ENCODE measurements at places on chromosomes 1 and 21. TPM values are rescaled to one million over a fixed set of nuclear protein-coding genes. Genes with fewer than 3 reads are reported as not detected.

DNA sequence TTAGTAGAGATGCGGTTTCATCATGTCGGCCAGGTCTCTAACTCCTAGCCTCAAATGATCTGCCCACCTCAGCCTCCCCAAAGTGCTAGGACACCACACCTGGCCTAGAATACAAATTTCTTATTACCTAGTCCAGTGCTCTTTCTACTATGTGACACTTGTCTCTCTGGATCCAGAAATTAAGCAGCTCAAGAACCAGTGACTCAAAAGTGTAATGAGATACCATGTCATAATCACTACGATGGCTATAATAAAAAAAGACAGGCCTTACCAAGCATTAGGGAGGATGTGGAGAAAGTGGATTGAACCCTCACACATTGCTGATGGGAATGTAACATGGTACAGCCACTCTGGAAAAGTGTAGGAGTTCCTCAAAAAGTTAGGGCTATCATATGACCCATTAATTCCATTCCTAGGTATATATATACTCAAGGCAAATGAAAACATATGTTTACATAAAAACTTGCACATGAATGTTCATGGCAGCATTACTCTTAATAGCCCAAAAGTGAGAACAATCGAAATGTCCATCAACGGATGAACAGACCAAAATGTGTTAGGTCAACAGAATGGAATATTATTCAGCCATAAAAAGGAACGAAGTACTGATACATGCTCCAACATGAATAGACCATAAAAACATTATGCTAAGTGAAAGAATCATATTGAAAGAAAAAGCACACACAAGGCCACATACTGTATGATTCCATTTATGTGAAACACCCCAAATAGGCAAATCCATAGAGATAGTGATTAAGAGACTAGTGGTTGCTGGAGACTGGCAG lies 8.3 kb downstream of the TEX38 start:
- no peaks in the 10 kb centered on the region for H3K4me1 ChIP-seq
- DNase-seq, result no peak
- peaks cover 51% of the 10 kb centered on the region for H3K36me3 ChIP-seq
- no peak overlapping the region for H3K27ac ChIP-seq
- no peak overlapping the region for H3K4me3 ChIP-seq

GRCh38 chr1:58924016-58924565 lies 140.2 kb upstream of the JUN start:
- H3K4me3 ChIP-seq, result no peak overlapping the region
- peaks cover 11% of the 10 kb centered on the region for H3K4me1 ChIP-seq

- DNase-seq, result no peak
- H3K27ac ChIP-seq, result no peak overlapping the region
- H3K27me3 ChIP-seq, result no peaks in the 10 kb centered on the region
- H3K4me1 ChIP-seq, result peaks cover 3% of the 10 kb centered on the region
- no peak overlapping the region for H3K4me3 ChIP-seq
Measured at GRCh38 chr1:199096591-199096990, 457.8 kb downstream of the PTPRC start.

DNA sequence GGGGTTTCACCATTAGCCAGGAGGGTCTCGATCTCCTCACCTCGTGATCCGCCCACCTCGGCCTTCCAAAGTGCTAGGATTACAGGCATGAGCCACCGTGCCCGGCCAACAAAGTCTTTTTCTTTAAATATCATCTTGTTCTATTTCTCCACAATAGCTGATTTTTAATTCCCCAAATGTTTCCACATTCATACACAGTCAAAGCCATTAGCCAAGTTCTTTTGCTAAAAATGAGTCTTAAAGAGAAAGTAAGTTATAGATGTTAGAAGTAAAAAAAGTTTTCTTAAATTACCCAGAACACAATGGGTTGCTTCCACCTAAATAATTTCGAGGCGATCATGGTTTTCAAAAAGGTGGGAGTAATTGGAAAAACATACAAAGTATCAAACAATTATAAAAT lies 30.6 kb downstream of the C2CD2 start:
- peak overlapping the region; percentile 93 for H3K27ac ChIP-seq
- no peak for DNase-seq
- H3K4me1 ChIP-seq, result peaks cover 41% of the 10 kb centered on the region
- H3K36me3 ChIP-seq, result peaks cover 3% of the 10 kb centered on the region

DNA sequence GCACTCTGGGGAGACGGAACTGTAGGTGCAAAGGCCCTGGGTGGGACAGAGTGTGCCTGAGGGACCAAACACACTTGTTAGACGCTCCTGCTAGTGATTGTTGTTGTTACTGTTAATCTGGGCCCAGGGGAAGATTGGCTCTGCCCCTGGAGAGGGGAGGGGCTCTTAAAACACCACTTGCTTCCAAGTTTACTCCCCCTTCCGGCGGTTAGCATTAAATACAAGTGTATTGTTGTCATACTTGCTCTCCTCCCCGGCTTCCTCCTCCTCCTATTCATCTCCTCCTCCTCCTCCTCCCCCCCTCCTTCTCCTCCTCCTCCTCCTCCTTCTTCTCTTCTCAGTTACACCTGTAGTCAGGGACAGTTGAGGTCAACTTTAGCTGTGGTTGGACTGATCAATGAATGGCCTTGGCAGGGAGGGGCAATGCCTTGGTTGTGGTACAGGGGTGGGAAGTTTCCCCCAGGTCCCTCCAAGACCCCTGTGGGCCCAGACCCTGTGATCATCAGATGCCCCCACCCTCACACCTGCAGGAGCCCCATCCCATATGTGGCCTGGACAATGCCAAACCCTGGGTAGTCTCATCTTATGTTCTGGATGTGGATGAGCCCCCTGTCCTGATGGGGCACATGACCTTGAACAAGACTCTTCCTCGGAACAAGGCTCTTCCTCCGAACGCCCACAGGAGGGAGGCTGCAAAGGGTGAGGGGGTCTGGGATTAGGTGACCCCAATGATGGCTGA lies 217.3 kb downstream of the PTPRU start:
- DNase-seq, result no peak
- H3K36me3 ChIP-seq, result no peaks in the 10 kb centered on the region

DNA sequence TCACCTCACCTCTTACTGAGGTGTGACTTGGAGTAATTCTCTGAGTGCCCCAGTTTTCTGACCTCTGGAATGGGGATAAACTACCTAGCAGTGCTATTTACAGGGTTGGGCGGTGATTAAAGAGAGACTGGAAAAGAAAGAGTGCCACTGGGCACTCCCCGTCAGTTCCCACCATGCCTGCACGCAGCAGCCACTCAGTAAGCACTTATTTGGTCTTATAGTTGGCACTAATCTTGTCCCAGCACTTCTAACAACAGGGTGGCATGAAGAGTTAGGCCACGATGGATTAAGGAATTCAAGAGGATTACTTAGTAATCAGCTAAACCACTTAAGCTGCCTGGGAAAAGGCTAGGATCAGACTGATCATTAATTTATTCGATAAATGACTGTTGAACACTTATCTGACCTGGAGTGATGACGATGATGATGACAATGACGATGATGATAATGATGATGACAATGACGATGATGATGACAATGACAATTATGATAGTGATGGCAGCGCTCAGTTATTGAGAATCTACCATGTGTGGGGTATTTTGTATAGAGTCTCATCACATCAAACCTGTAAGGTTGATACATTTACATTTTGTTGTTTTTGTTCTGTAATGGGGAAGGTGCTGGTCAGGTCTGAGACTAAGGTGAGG lies 5.4 kb downstream of the CITED4 start:
- no peak for DNase-seq
- no peak overlapping the region for H3K27ac ChIP-seq
- no peaks in the 10 kb centered on the region for H3K36me3 ChIP-seq
- H3K4me3 ChIP-seq, result no peak overlapping the region
- H3K27me3 ChIP-seq, result no peaks in the 10 kb centered on the region

GRCh38 chr1:183368213-183369108 lies 49.7 kb downstream of the NMNAT2 start:
- H3K27me3 ChIP-seq, result peaks cover 43% of the 10 kb centered on the region
- DNase-seq, result no peak
- H3K4me1 ChIP-seq, result peaks cover 6% of the 10 kb centered on the region
- H3K4me3 ChIP-seq, result no peak overlapping the region

DNA sequence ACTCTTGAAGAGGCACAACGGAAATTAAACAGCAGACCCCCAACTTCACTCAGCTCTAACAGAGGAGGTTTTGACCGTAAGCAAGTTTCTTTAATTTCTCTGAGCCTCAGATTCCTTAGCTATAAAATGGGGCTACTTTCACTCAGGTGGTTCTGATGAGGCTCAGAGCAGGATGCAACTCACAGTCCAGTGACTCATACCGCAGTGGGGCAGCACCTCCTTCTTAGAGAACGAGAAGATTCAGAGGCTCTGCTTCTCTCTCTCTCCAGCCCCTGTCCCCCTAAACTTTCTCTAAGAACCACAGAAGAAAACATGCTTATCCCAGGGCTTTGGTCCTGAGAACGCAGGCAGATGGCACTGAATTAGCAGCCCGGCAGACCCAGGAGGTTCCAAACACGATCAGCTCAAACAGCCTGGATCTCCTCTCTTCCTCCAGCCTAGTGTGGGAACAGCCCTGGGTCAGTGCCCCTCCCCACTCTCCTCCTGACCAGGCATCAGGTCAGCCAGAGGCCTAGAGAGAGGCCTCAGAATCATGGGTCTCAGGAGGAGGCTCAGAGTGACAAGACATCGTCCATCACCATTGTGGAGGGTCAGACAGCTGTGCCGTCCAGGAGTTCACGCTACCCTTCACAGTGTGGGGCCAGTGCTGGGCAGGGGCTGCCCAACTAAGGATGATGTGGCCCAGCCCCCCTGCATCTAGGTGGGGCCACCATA lies 433.0 kb downstream of the PTPRU start:
- H3K4me3 ChIP-seq, result no peak overlapping the region
- peaks cover 31% of the 10 kb centered on the region for H3K27me3 ChIP-seq
- no peaks in the 10 kb centered on the region for H3K4me1 ChIP-seq
- no peaks in the 10 kb centered on the region for H3K36me3 ChIP-seq
- H3K27ac ChIP-seq, result no peak overlapping the region
- peak; percentile 54 for DNase-seq

DNA sequence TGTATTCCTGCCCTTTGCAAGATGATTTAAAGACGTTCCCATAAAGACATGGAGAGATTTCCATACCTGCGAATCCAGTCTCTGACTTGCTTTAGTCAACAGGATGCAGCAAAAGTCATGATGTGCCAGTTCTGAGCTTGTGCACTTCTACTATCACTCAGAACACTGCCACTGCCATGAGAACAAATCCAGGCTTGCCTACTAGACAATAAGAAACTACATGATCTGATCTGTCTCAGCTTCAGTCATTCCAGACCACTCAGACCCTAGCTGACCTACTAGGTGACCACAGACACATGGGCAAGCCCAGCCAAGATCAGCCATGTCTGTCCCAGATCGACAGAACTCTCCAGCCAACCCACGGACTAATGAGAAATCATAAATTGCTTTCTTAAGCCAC lies 219.2 kb downstream of the RRAGC start:
- DNase-seq, result no peak
- peaks cover 35% of the 10 kb centered on the region for H3K27me3 ChIP-seq
- no peak overlapping the region for H3K4me3 ChIP-seq
- no peaks in the 10 kb centered on the region for H3K36me3 ChIP-seq
- H3K4me1 ChIP-seq, result no peaks in the 10 kb centered on the region
- no peak overlapping the region for H3K27ac ChIP-seq

- H3K27ac ChIP-seq, result no peak overlapping the region
- peaks cover 36% of the 10 kb centered on the region for H3K27me3 ChIP-seq
- H3K36me3 ChIP-seq, result no peaks in the 10 kb centered on the region
- no peaks in the 10 kb centered on the region for H3K4me1 ChIP-seq
- no peak for DNase-seq
Measured at GRCh38 chr1:30111431-30111830, 612.0 kb downstream of the MATN1 start.

DNA sequence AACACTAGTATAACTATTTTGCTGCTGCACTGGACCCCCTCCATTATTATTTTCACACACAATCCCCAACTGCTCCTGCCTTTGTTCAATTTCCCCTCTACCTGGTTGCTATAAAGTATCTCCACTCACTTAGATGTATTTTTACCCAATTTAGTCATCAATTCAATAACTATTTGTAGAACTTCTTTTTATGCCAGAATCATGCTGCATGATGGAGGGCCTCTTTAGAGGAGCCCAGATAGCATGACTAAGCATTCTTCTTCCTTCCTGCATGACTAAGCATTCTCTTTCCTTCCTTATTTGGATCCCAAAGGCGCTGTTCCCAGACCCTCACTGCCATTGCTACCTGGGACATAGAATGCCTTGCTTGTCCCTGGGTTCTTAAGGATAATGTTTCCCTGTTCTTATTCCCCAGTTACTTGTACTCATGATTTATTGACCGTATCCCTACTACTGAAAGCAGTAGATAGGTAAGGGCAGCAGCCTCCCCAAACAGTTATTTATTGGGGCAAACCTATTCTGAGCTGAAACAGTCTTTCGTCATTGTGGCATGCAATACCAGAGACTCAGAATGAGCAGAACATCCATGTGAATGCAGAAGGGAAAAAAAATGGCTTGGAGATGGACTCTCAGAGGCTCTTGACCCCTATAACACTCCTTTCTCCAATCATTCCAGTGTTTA lies 89.3 kb upstream of the AKT3 start:
- H3K27me3 ChIP-seq, result no peaks in the 10 kb centered on the region
- no peak overlapping the region for H3K4me3 ChIP-seq
- no peak overlapping the region for H3K27ac ChIP-seq
- peaks cover 4% of the 10 kb centered on the region for H3K4me1 ChIP-seq

DNA sequence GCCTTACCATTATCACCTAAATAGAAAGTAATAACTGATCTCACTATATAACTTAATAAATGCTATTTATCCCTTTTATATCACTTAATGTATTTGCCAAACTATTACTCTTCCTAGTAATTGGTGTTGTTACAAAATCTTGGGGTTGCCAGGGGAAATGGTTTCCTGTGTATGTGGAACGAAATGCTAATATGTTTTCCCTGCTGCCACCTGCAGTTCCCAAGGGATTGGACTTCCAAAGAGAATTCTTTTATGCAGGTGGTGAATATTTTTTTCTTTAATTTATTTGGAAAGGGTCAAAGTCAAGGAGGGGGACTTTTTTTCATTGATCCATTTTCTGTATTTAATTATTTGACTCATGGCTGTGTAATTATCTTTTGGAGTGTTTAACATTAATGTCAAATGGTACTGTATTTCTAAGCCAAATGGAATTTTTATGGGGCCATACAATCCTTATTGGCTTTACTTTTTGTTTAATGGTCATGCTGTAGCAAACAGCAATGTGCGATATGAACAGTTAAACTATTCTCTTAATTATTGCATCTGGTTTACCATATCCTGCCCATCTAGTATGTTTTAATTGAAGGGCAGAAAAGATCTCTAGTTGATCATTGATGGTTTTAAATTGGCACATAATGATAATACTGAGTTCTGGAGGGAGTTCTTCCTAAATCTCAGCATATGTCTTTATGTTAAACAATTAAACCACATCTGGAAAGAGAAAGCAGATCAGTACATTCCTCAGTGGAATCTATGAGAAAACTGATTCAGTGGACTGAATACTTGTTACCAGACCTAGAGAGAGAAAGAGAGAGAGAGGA lies 486.3 kb downstream of the TTLL7 start:
- no peak for DNase-seq
- peaks cover 3% of the 10 kb centered on the region for H3K27me3 ChIP-seq
- peak overlapping the region; percentile 36 for H3K27ac ChIP-seq
- H3K4me3 ChIP-seq, result no peak overlapping the region
- H3K4me1 ChIP-seq, result peaks cover 64% of the 10 kb centered on the region
- no peaks in the 10 kb centered on the region for H3K36me3 ChIP-seq

Gene COL9A2
- 2.1 TPM for total RNA-seq

Gene SLC9C2
- not detected for total RNA-seq

Gene RBM11
- not detected for total RNA-seq

Gene TMCC2
- total RNA-seq, result 3.4 TPM

Gene HSPB7
- 3.4 TPM for total RNA-seq

Gene TRIM67
- total RNA-seq, result 0.39 TPM

Gene CFHR5
- not detected for total RNA-seq

Gene TSSK3
- 3.5 TPM for total RNA-seq

Data from osteocyte (in vitro differentiated cells).